Fibroblast of pulmonary artery (primary cell): ENCODE measurements at places on chromosomes 7 and 10.
A peak's percentile ranks its signal among the peaks of the same experiment; 100 is the strongest.

DNA sequence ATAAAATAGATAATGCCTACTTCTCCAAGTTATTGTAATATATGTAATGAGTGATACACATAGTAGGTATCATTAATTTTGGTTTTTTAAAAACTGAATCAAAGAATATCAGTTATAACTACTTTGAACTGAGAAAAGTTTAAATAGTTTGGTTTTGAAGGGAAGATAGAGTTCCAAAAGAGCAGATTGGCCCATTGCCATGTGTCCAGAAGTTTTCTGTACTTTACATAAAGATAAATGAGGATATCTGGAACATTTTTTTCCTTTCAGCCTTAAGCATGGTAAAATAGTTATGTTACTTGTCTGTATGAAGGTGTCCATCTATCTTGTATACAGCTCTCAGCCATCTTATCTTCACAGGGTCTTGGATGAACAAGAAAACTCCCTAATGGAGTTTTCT, 97.9 kb upstream of the MXI1 start:
- no peak for DNase-seq

- peak; percentile 75 for DNase-seq
Measured at GRCh38 chr7:38796626-38797501, 112.1 kb downstream of the VPS41 start.

DNA sequence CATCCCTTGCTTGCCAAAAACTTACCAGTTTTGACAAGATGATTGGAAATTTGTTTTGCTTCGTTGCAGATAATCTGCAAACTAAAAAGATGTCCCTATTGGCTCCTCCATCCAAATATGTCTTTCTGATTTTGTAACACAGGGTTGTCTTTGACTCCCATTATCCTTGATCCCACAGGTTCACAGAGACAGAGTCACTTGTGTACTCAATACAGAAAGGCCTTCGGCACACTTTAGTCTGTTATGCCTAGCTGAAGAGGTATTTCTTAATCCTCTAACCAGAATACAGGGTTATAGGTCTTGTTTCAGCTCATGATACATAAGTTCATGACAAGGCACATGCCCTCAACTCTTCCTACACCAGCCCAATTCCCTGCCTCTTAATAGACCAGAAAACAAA, 10.7 kb upstream of the CNNM1 start:
- DNase-seq: no peak

- peak; percentile 31 for DNase-seq
Measured at GRCh38 chr7:192701-193480, 520 bp downstream of the FAM20C start.

DNA sequence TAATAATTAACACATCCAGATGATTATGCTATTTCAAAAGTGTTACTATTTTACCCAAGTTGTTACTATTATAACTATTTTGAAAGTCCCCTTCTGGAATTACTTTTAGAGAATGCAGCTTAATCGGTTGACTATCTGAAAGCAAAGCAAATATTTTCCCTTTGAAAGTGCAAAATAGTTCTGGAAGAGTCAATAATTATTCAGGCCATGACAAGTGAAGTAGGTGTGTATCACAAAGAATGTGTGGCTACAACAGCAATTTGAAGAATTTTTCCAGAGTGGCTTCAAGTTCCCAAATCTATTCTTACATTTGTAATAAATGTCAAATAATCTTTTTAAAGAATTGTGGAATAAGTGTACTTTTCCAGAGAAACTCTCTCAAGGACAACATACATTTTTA, 42.8 kb downstream of the RNLS start:
- DNase-seq: no peak

DNA sequence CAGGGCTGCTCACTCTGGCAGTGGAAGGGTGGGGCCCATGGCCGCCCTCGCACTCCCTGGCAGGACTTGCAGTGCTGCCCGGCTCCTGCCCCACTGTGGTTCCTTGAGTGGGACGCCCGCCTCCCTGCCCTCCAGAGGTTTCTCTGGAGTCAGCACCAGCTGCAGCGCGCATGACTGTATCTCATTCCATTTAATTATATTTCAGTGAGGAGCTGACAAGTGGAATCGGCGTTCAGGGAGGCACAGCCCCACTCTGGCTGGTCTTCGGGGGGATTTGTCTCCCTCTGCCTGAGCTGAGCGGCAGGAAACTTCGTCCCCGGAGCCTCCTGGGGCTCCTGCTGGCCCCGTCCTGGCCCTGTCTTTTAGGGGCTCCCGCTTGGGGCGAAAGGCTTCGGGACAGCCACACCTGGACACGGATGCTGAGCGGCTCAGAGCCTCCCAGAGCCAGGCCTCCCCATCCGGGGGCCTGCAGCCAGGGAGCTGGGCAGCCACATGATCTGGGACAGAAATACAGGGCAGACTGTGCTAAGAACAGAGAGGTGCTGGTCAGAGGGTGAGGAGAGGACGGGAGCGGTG, 75.3 kb upstream of the NKX6-2 start:
- no peak for DNase-seq

GRCh38 chr7:123041101-123041500, 45.6 kb upstream of the TAS2R16 start:
- peak; percentile 75 for DNase-seq

GRCh38 chr7:105196473-105196872, 182.5 kb downstream of the KMT2E start:
- no peak for DNase-seq

DNA sequence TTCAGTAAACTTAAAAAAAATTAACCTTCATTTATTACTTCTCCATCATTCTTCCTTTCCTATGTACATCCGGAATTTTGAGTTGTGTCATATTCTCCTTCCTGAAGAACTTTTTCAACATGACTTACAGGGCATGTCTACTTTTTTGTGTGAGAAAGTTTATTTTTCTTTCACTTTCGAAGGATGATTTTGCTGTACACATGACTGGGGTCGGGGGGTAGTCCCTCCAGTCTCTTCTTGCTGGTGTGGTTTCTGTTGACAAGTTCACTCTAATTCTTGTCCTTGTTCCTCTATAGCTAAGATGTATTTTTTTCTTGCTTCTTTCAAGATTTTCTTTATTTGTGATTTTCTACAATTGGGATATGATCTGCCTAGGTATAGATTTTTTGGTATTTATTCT, 55.8 kb downstream of the INPP5A start:
- no peak for DNase-seq

DNA sequence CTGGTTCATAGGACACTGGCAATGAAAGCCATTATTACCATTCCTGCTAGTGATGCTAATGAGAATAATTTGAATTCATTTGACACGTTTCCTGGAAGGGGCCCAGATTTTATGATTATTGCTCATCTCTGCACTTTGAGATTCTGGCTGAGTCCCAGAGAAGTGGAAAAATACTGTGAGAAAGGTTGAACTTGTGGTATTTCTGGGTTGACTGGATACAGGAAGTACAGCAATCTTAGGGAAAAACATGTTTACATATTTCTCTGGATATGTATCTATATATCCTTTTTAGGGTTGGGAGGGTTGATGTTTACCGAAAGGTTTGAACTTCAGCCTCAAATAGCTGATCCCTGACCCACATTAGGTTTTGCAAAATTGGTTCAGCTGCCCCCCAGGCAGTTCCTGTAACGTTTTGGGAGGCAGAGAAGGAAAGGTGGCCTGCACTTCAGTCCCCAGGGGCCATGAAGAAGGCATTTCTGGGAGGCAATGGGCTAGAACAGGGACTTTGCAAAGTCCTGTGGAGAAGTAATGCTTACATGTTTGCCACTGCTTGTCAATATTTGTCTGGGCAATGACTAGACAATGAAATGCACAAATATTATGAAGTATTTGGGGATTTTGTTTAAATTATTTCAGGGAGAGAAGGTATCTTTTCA, 253.7 kb upstream of the PITRM1 start:
- DNase-seq: peak; percentile 83

GRCh38 chr7:46784732-46785131, 797.2 kb downstream of the TNS3 start:
- DNase-seq: peak; percentile 47

DNA sequence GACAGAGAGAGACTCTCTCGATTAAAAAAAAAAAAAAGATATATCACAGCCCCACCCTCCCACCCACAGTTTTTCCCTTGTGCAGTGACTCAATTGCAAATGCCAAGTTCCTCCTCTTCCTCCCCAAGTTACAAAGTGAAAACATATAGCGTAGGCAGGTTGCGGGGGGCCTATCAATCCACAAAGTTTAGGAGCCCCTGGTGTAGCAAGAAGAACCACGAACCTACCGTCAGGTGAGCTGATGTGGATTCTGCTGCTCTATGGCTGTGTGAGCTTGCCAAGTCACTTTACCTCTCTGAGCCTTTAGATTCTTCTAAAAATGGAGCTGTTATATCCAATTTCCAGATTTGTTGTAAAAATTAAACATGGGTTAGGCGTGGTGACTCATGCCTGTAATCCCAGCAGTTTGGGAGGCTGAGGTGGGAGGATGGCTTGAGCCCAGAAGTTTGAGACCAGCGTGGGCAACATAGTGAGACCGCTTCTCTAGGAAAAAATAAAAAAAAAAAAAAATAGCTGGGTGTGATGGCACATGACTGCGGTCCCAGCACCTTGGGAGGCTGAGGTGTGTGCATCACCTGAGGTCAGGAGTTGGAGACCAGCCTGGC, 8.2 kb upstream of the RHBDD2 start:
- no peak for DNase-seq

DNA sequence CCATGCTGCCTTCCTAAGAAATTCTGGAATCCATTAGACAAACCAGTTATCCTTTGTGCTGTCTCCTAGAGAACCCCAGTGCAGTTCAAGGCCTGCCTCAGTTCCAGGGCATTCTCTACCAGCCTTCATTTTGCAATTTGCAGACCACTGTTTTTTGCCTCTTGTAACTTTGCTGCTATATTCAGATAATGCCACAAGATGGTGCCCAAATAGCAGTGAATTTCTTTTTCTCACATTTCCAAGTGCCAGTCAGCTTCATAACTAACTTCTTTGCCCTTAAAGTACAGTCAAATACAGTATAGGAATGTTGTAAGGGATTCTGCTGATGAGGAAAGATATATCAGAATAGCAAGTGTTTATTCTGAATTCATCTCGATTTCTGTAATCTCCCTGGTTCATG, 25.2 kb downstream of the LOXL4 start:
- peak; percentile 58 for DNase-seq

- DNase-seq: no peak
Measured at GRCh38 chr7:48781752-48782151, 142.6 kb upstream of the CDC14C start.
